ENCODE measurements at places on chromosomes 4 and X.

GRCh38 chr4:24802648-24803047 is 7.3 kb downstream of the SOD3 start:
- DNase-seq, result no peak

- no peak for DNase-seq
These were observed 79.9 kb downstream of the NHSL2 start for GRCh38 chrX:71990518-71990917.

- DNase-seq, result no peak
These were observed 121.9 kb upstream of the PDLIM3 start for GRCh38 chr4:185657183-185657582.

DNA sequence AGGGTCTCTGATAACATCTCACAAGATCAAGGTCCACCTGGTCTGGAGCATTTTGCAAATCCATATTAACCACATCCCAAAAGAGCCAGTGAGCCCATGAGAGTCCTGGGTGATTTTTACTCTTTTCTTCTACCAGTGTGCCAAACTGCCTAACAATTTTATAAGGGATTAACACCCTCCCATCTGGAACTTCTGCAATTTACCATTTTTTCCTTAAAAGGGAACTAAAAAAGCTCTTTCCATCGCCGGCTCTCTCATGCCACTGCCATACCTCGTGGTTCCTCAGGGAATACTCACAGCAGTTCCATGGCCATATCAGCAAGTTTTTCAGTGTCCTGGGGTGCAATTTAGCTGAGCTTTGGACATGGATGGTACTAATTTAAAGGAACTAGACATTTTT is 55.7 kb downstream of the SEPSECS start:
- DNase-seq, result no peak

GRCh38 chr4:141131723-141132071 is 1.6 kb downstream of the RNF150 start:
- DNase-seq, result no peak

GRCh38 chrX:48897157-48897624 is 377 bp downstream of the TIMM17B start:
- DNase-seq, result peak; percentile 44

GRCh38 chr4:154160519-154161301 is 330.9 kb downstream of the DCHS2 start:
- DNase-seq, result no peak

DNA sequence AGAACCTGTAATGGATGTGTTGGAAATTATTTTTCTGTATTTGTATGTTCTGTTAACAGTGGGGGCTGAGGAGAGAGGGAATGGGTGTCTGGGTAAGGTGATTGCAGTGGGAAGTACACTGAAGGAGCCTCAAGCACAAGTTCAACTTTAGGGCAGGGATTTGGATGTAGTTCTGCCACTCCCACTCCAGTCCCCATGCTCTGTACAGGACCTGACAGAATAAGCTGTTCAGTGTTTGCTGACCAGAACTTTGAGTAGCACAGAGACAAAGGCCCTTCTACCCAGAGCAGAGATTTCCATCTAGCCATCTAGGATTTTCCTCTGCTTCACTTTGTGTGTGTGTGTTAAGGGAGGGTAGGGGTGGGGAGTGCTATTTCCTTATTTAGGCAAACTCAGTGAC is 49.2 kb downstream of the VSIG4 start:
- DNase-seq, result no peak

DNA sequence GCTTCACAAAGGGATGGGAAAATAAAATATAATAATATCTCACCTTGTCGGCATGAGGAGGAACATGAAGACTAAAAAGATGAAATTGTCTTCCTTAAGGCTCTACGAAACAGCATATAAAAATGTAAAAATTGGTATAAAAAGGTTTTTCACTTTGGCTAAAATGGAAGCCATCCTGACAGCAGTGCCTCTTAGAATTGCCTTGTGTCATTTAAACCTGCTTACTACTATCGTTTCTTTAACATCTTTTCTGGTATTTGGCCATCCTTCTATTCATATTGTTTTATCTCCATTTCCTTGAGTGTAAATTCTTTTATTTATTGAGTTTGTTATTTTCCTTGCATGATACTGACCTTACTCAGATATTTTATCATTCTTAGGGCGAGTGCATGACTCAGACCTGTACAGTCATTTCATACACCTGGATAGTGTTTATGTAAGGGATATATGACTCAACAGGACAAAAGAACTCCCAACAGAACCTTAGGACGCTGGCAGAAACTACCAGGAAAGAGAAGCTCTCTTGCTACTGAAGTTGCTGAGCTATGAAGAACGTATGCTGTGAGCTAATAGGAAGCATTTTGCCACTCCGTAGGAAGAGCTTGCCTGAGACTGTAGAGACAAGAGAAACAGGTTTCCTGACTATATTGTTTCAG is 5.8 kb upstream of the CDKN2AIP start:
- DNase-seq, result no peak

DNA sequence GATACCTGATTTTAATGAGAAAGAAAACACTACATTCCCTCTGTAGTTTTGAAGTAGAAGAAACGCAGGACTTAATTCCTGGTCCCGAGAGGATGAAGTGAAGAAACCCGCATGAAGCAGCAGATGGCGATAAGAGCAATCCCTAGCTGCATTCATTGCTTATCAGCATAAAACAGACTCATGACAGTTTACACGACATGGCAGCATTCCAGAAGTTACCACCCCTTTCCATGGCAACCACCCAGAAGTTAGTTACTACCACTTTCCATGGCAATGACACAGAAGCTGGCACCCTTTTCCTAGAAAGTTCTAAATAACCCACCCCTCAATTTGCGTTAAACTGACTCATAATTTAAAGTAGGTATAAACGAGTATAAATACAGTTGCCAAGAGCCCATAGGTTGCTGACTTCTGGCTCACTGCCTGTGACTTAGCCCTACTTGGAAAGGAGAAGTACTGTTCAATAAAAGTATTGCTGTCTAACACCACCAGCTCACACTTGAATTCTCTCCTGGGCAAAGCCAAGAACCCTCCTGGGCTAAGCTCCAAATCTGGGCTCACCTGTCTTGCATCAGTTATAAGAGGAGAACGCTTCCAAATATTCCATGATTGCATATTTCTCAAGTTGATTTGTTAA is 5.5 kb upstream of the XAGE2 start:
- DNase-seq, result no peak

GRCh38 chr4:117550085-117550484 is 464.7 kb upstream of the TRAM1L1 start:
- DNase-seq, result no peak

- no peak for DNase-seq
These were observed 84.4 kb downstream of the FBXW7 start for GRCh38 chr4:152451496-152451895.

DNA sequence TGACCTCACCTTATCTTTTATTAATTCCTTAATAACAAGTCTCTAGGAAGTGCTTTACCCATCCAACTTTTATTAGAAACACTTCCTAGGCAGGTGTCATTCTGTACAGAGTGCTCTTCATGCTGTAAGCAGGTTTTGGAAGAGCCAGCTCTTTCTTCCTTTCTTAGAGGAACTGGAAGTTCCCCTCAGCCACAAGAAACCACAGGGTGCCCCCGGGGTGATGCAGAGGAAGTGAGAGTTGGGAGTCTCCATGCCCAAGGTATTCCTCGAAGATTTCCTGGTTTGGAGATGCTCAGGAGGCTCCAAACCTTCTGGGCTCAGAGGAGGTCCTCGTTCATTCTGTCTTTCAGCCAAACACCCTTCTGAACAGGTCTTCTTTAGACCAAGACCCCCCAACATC is 83.8 kb downstream of the EGF start:
- no peak for DNase-seq

- DNase-seq, result no peak
These were observed 25.3 kb downstream of the CLNK start for GRCh38 chr4:10659251-10659650.

GRCh38 chr4:136992032-136992431 is 540.3 kb downstream of the PCDH18 start:
- DNase-seq, result no peak

All from DMS 273 treated with DMSO at 0.1 percent for 48 hours (cell line).